ENCODE measurements at places on chromosomes 4 and X.

DNA sequence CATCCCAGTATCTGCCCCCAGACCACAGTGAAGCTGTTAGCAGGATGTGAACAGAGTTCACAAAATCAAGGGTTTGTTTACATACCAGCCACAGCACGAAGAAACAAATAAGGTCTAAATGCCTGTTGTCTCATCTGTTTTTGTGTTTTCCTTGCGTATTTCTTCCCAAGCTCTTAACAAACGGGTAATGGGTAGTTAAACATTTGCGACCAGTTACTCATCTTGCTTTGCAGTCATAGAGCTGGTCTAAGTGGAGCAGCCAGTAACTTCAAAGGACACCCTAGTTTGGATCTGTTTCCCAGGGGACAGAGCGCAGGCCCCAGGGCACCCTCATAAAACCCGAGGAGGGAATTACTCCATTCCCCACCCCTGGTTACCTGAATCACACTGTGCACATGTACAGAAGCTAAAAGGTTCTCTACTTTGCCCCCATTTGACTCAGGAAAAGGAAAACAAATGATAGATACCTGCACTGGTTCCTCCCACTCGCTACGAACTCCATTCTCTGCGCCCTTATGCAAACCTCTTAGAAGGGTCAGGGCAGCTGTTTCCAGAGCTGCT lies 68.8 kb downstream of the MAML3 start:
- no peak for DNase-seq

GRCh38 chr4:131566026-131566425 lies 1583.1 kb upstream of the PCDH10 start:
- DNase-seq = no peak

DNA sequence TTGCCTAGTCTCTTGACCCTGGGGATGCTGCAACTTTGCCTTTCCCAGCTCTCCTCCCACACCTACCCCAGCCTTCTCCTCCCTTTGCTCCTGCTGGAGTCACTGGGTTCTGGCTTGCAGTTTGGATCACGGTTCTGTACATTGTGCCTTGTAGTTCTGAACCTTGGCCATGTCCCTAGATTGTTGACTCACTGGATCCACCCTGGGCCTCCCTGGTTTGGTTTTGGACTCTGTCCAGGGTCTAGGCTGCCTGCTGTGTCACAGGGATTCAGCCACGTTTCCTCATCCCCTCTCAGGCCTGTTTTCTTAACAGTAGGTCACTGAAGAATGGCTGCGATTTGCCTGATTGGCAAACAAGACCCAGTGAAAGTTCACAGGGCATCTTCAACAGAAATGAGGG lies 11.5 kb upstream of the GABRE start:
- no peak for DNase-seq

GRCh38 chrX:103556963-103557612 lies 28.2 kb upstream of the TCEAL4 start:
- DNase-seq = no peak

DNA sequence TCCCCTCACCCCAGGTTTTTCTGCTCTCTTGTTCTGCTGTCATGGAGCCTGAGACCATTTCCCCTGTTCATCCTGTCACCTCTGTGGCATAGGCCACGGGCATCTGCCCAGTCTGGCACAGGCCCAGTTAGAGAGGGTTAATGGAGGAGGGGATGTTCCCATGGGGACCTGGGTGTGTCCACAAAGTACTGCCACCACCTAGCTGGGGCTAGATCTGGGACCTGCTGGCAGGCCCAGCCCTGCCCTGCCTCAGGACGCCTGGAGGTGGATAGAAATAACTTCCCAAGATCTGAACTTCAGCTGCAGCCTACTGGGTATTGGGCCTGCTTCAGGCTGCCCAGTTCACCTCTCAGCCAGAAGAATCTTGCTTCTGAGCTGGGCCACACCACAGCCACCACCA lies 13.5 kb downstream of the EFNB1 start:
- no peak for DNase-seq

DNA sequence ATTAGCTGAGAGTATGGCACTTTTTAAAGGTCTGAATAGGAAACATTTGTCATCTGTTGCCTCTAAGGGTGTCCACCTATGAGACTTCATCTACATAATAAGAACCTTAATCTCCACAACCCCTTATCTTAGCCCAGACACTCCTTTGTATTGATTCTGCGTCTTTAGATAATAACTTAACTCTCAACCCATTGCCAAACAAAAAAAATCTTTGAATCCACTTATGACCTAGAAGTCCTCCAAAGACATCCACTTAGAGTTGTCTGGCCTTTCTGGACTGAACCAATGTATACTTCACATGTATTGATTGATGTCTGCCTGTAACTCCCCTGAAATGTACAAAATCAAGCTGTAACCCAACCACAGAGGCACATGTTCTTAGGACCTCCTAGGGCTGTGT lies 66.0 kb upstream of the CHRNA9 start:
- no peak for DNase-seq

- no peak for DNase-seq
Measured at GRCh38 chr4:63901304-63901703, 507.9 kb downstream of the TECRL start.

DNA sequence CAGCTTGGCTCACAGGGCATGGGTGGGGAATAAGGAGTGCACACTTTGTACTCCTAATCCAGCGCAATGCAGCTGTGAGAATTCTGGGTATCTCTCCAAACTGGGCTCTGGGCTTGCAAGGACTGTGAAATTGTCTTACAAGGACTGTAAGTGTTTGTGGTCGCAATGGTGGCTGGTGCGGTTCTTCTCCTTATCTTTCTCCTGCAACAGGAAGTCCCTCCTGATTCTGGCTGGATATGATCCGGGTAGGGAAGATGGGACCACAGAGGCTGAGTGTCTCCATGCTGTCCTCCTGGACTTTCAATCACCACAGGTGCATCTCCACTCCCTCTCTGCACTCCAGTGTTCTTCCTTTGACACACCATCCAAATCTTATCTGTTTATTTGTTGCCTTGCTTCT lies 55.7 kb upstream of the GYPE start:
- no peak for DNase-seq

DNA sequence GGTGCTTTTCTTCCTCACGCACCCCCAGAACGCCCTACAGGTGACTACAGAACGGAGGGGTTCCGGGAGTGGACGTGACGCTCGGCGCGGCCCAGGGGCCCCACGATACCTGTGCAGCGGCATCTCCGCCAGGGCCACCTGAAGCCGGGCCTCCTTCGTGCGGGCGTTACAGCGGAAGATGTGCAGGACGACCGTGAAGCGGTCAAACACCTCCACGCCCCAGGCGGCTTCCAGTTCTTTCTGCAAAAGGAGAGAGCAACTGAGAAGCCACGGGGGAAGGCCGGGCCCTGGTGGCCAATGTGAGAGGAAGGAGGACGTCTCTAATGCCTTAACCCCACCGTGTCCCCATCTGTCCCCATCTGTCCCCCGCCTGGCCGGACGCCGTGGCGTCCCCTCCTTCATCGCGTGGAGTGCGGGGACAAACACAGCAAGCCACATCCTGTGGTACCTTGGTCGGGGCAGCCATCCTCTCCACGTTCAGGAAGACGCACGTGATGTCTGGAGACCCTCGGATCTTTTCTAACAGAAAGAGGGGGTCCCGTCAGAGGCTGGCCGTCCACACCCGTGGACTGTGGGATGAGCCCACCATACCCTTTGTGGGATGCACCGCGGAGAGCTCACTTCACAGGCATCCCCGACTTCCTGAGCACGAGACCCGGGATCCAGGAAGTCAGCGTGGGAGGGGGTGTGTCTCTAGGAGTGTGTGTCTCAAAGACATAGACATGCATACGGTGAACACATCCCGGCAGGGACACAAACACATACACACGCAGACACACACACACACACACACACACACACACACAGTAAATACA lies 3.6 kb downstream of the GTPBP6 start:
- no peak for DNase-seq

DNA sequence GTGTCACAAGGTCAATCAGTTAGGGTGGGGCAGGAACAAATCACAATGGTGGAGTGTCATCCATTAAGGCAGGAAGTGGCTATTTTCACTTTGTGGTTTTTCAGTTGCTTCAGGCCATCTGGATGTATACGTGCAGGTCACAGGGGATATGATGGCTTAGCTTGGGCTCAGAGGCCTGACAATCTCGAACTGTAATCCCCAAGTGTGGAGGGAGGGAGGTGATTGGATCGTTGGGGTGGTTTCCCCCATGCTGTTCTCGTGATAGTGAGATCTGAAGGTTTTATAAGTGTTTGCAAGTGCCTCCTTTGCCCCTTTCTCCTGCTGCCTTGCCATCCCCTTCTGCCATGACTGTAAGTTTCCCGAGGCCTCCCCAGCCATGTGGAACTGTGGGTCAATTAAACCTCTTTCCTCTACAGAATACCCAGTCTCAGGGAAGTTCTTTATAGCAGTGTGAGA lies 36.7 kb upstream of the STS start:
- DNase-seq = no peak

GRCh38 chr4:168514249-168514852 lies 17.5 kb downstream of the PALLD start:
- no peak for DNase-seq

DNA sequence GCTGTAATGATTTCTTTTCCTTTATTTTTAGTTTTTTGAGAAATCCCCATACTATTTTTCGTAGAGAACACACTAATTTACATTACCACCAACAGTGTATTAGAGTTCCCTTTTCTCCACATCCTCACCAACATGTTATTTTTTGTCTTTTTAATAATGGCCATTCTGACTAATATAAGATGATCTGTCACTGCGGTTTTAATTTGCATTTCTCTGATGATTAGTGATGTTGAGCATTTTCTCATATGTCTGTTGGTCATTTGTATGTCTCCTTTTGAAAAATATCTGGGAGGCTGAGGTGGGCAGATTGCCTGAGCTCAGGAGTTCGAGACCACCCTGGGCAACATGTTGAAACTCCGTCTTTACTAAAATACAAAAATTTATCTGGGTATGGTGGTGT lies 30.2 kb downstream of the SPINK2 start:
- DNase-seq = no peak

- DNase-seq = no peak
Measured at GRCh38 chr4:158949099-158949498, 153.8 kb upstream of the RAPGEF2 start.

DNA sequence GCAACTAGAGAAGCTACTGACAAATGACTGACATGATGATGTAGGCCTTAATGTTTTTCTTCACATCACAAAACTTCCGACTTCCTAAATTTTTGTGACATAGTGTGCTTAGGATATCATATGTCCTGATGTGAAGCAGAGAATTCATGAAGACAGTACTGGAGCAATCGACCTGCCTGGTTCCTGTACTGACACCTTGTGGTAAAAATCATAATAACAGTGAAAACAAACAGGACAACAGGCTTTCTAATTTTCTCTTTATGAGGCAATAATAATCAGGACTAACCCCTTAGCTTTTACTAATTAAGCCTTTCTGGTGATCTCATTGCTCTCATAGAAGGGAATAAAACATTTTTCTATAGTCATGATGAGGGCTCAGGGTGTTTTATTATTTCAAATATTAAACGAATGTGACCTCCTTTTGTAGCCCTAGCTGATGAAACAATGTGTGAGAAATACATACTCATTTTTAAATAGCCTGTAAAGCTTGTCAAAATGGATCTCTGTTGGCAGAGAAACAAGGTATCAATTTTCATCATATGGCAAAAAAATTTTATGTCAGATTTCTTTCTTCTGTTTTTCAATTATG lies 158.4 kb downstream of the TENT5D start:
- DNase-seq = no peak

GRCh38 chr4:139808808-139809756 lies 143.5 kb downstream of the MGST2 start:
- no peak for DNase-seq

DNA sequence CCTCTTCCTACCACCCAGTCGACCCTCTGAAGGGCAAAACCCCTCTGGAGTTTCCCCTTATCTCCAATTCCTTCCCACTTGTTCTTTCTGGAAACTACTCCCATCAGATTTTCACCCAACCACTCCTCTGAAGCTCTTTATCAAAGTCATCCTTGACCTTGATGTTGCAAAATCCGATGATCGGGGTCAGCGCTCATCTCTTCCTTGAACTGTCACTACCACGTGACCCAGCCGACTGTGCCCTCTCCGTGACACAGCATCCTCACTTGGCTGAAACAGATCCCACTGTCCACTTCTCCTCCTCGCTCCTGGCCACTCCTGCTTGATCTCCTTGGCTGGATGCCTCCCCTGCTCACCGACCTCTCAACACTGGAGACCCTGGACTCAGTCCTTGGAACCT lies 1.1 kb downstream of the CFAP99 start:
- no peak for DNase-seq

DNA sequence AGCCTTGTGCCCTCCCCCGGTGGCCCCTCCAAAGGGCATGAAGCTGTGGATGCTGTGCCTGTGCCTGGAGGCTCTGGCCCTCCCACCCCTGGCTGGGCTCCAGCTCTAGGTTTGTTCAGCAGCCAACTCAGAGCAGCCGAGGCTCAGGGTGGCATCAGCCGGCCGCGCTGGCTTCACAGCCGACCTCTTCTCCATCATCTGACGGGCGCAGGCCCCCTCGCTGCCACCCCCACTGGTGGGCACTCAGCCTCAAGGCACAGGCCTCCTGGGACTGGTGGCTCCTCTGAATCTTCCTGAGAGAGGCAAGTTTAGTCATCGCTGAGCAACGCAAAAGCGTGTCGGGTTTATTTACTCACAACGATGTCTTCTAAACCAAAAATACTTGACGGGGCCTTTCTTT lies 46.0 kb downstream of the PCGF3 start:
- DNase-seq = no peak
